ENCODE measurements at places on chromosomes 6 and 20. TPM values are rescaled to one million over a fixed set of nuclear protein-coding genes. Genes with fewer than 3 reads are reported as not detected.

- no peak overlapping the region for H3K4me3 ChIP-seq
- H3K27me3 ChIP-seq, result no peaks in the 10 kb centered on the region
- peaks cover 6% of the 10 kb centered on the region for H3K4me1 ChIP-seq
- no peak for DNase-seq
- no peak overlapping the region for H3K27ac ChIP-seq
These were observed 38.8 kb downstream of the PPARD start for GRCh38 chr6:35381132-35381531.

GRCh38 chr20:60242836-60243505, 284.7 kb downstream of the CDH26 start:
- no peak overlapping the region for H3K27ac ChIP-seq
- H3K36me3 ChIP-seq, result no peaks in the 10 kb centered on the region
- H3K4me3 ChIP-seq, result no peak overlapping the region
- H3K27me3 ChIP-seq, result no peaks in the 10 kb centered on the region
- H3K4me1 ChIP-seq, result no peaks in the 10 kb centered on the region

Gene ASF1A
- 24.2 TPM for total RNA-seq

Gene PI16
- 11.4 TPM for total RNA-seq

Gene RFX6
- not detected for total RNA-seq

DNA sequence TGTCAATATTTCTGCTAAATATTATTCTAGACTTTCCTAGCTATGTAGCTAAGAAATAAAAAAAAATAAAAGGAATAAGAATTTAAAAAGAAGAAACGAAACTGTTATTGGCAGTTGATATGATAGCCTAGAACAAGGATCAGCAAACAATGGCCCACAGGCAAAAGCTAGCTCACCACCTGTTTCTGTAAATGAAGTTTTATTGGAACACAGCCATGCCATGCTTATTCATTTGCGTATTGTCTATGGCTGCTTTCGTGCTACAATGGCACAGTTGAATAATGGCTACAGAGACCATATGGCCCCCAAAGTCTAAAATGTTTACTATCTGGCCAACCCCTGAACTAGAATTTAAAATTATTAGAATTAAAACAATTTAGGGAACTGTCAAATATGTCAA, 952.6 kb upstream of the MAP3K7 start:
- H3K36me3 ChIP-seq, result no peaks in the 10 kb centered on the region
- H3K4me3 ChIP-seq, result no peak overlapping the region
- no peaks in the 10 kb centered on the region for H3K4me1 ChIP-seq
- DNase-seq, result no peak
- H3K27me3 ChIP-seq, result no peaks in the 10 kb centered on the region
